ENCODE measurements at places on chromosomes 7 and 10. TPM values are rescaled to one million over a fixed set of nuclear protein-coding genes. Genes with fewer than 3 reads are reported as not detected.

DNA sequence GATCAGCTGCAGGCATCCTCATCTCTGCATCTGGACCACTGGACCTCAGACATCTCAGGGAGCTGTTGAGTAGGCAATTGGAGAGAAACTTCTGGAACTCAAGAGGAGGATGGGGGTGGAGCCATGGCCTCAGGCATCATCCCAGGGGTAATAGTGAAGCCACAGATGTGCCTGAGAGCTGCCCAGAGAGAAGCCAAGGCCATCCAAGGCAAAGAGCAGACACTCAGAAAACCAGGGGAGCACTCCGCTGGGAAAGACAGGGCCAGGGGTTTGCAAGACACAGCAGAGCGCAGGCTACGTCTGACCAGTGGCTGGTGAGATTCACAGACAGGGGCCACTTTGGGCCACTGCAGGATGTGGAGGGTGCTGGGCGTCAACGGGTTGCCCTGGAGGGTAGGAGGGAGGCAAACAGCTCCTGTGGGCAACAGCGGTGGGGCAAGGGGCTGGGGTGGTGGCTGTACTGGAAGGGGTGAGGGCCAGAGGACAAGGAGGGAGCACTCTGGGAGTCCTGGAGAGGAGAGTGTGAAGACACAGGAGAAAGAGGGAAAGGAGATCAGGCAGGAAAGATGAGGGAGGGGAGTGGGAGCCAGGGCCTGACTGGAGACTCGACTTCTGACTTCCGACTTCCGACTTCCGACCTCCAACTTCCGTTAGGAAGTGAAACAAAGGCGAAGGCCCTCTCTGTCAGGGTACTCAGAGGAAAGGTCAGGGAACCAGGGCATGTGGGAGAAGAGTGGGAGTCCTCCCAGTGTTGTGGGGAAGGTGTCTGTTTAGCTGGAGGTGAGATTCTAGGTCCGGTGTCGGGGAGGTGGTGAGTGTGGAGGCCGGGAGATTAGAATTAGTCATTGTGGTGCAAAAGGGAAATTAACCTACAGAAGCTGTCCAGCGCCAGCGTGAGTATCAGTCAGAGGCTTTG is 69.7 kb upstream of the ANTXRL start:
- no peak for DNase-seq

DNA sequence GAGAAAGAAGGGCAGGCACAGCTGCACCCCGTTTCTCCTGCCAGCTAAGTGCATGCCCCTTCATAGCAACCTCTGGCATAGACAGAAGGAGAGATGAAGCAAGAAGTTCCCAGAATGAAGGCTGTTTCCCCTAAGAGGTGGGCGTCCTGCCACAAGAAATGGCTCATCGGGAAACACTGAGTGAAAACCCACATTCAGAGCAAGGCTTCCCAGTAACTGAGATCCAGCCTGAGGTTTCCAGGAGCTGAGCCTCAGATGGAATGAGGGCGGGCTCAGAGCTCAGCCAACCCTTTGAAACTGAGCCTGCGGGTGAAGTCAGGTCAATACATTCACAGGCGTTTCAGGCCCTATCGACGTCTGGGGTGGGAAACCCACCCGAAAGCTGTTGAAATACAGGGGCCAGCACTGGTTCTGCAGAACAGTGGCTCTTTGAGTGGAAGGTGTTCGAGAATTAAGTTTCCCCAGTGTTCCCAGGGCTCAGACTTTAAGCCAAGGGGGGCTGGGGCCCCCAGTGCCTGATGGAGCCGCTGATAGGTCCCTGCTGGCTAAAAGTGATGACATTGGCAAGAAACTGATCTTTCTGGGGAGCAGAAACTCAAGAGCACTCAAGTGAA is 510.2 kb downstream of the RPS24 start:
- DNase-seq: peak; percentile 96

GRCh38 chr7:22872096-22872807 is 49.6 kb upstream of the TOMM7 start:
- DNase-seq: no peak

DNA sequence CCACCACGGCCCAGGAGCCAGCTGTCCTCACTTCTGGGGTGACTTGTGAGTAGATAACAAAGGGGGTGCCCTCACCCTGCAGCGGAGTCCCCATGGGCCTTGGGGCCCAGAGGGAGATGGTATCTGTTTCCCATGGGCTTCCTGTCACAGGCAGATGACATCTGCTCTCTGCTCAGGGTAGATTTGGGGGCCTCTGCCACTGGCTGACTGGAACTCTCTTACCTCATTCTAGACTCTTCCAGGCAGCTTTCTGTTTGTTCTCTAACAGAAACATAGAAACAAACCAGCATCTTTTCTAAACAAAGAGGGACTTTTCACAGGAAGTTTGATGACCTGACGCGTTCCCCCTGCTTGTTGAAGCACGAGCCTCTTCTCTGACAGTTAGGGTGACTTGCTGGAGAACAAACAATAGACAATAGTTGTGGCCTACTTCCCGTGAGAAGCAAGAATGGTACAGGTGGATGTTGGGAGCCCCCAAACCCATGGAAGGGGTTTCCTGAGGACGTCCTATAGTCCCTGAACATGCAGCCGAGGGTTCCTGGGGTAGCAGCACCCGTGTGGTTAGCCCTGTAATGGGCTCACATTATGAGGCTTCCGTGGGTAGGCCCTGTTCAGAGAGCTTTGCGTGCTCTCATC is 61.6 kb downstream of the GRK5 start:
- DNase-seq: no peak

GRCh38 chr7:100455206-100455605 is 8.9 kb downstream of the SPACDR start:
- no peak for DNase-seq

- DNase-seq: peak; percentile 80
Observed at GRCh38 chr10:83184641-83185040, 954.7 kb upstream of the GHITM start.

GRCh38 chr7:107687656-107688055 is 27.0 kb downstream of the SLC26A4 start:
- peak; percentile 60 for DNase-seq

- DNase-seq: peak; percentile 30
Observed at GRCh38 chr10:102669206-102670064, 25.2 kb downstream of the TRIM8 start.

GRCh38 chr7:127807829-127808228 is 155.8 kb downstream of the SND1 start:
- no peak for DNase-seq

DNA sequence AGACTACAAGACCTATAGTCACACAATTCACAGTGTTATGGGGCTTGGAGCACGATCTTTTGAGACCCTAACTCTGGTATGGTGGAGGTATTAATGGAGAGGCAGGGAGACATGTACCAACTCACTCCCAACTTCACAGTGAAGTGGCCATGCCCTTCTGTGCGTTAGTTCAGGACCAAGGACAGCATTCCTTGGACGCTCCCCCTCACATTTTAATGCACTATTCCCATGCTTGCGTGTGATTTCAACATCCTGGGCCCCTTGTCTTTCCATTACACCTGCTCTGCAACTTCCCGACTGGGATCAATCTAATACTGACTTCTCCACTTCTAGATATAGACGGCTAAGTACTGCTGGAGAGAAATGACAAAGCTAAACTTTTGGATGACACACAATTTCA is 72.7 kb downstream of the PLCE1 start:
- peak; percentile 42 for DNase-seq

PNLIPRP3 gene
- total RNA-seq: not detected

NKX6-2 gene
- total RNA-seq: not detected

SPACDR gene
- 2.6 TPM for total RNA-seq

SPDYE1 gene
- total RNA-seq: not detected

TPK1 gene
- total RNA-seq: 2.2 TPM

CHRM2 gene
- total RNA-seq: not detected

FAM25G gene
- total RNA-seq: not detected

MBL2 gene
- total RNA-seq: not detected

DKK1 gene
- 7.4 TPM for total RNA-seq

NKX2-3 gene
- total RNA-seq: not detected

SH3PXD2A gene
- 17.3 TPM for total RNA-seq

NPC1L1 gene
- 0.07 TPM for total RNA-seq

All from astrocyte (in vitro differentiated cells and primary cell).